Upper lobe of left lung (tissue), 6 donors: ENCODE measurements at places on chromosomes 7 and 10. TPM values are rescaled to one million over a fixed set of nuclear protein-coding genes. Genes with fewer than 3 reads are reported as not detected.

DNA sequence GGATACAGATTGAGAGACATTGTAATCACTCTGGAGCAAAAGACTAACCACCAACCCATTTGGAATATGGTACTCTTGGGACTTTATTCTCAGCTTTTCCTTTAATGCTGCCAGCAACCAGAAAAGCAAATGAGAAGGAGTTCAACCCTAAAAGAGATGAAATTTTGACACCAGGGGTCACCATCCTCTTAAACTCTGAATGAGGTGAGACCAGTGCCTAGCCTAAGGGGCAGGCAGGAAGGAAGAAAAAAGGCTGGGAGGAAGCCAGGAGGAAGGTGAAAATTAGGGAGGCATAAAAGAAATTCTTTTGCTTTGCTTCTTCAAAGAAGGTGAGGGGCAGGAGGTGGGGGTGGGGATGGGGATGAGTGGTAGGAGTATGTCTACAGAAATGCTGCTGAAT is 135.8 kb downstream of the JAZF1 start:
- DNase-seq = no peak

- no peak for DNase-seq
Measured at GRCh38 chr10:84291384-84291783, 37.0 kb upstream of the CCSER2 start.

CRYGN gene
- total RNA-seq = 0.43 TPM

- no peak for DNase-seq
Measured at GRCh38 chr7:2666588-2667250, 21.3 kb upstream of the AMZ1 start.

GRCh38 chr10:126712681-126713080 is 42.2 kb upstream of the C10orf90 start:
- DNase-seq = no peak

GRCh38 chr7:24827027-24827426 is 69.8 kb upstream of the GSDME start:
- DNase-seq = no peak

- DNase-seq = no peak
Measured at GRCh38 chr10:47042780-47043750, 131.8 kb downstream of the PTPN20 start.

GRCh38 chr10:128898133-128898915 is 568.7 kb upstream of the MGMT start:
- DNase-seq = no peak

UTF1 gene
- total RNA-seq = not detected

DNA sequence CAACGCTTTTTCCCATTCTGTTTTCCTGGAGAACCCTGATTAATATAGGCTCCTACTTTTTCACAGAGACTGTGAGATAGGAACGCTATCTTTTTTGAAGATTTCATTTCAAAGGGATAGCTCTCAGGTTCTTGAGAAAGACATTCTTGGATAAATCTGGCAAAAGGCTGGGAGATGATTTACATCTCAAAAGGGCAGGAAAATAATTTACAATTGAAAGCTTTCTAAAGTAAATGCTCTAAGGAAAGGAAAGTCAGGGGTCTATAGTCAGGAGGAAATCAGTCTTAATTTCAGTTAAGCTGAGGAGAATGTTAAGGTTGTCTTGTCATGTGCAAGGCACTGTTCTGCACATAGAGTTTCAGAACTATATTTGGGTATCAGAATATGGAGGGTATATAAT is 278.8 kb downstream of the KIF20B start:
- DNase-seq = no peak

GRCh38 chr7:76352193-76352592 is 6.6 kb downstream of the YWHAG start:
- no peak for DNase-seq

- DNase-seq = no peak
Measured at GRCh38 chr10:101940916-101941315, 97.3 kb upstream of the KCNIP2 start.

DNA sequence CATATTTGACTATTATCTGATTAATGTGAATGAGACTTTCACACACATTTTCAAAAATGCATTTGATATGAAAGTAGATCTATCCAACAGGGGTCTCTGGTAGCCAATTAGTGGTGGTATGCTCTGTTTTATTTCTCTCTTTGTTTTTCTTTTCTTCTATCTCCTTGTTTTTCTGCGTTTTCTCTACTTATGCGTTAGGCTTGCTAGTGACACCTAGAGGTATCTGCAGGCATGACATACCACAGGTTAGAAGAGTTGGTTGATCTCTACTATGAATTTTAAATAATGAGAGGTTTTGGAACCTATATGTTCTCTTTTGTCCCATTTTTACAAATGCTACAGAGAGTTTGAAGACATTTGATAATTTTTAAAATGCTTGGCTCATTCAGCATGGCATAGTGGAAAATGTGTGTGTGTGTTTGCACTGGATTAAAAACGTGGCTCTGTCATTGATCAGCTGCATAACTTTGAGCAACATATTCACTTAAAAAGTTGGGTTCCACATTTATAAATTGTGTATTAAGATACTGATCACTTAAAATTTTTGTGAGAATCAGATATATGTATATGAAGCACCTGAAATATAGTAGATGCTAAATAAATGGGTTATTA is 28.1 kb upstream of the PLXDC2 start:
- no peak for DNase-seq

DNA sequence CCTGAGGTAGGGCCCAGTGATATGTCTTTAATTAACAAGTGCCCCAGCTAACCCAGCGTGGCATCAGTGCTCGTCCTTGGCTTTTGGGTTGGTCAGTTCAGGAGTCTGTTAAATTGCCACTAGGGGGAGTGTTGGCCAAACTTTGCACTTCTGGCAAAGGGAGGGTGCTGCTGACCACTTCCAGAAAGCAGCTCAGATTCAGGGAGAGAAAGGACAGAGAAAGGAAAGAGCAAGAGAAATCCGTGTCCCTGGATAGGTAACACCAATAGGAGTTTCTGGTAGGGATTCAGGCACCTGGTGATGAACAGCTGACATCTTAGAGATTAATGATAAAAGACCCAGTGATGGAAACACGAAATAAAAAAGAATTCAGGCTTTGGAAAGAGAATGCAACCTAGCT is 243.1 kb upstream of the AOAH start:
- peak; percentile 62 for DNase-seq

DNA sequence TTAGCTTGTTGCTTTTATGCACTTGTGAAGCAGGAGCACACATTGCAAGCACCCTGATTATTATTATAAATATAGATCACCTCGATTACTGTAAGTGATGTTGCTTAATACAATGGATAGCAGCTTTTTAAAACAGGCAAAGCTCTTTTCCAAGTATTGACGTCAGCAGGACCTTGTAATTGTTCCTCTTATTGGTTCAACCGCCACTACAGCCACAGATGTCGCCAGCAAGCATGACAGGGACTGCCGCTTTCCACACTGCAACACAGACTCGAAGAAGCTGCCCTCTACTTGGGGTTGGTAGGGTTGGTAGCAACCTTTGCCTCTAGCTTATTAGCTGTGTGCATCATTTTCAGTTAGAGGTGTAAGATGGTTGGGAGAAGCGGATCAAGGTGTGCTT is 167.6 kb downstream of the ZNF365 start:
- no peak for DNase-seq

- no peak for DNase-seq
Measured at GRCh38 chr10:80900661-80901060, 363.0 kb downstream of the SH2D4B start.

DNA sequence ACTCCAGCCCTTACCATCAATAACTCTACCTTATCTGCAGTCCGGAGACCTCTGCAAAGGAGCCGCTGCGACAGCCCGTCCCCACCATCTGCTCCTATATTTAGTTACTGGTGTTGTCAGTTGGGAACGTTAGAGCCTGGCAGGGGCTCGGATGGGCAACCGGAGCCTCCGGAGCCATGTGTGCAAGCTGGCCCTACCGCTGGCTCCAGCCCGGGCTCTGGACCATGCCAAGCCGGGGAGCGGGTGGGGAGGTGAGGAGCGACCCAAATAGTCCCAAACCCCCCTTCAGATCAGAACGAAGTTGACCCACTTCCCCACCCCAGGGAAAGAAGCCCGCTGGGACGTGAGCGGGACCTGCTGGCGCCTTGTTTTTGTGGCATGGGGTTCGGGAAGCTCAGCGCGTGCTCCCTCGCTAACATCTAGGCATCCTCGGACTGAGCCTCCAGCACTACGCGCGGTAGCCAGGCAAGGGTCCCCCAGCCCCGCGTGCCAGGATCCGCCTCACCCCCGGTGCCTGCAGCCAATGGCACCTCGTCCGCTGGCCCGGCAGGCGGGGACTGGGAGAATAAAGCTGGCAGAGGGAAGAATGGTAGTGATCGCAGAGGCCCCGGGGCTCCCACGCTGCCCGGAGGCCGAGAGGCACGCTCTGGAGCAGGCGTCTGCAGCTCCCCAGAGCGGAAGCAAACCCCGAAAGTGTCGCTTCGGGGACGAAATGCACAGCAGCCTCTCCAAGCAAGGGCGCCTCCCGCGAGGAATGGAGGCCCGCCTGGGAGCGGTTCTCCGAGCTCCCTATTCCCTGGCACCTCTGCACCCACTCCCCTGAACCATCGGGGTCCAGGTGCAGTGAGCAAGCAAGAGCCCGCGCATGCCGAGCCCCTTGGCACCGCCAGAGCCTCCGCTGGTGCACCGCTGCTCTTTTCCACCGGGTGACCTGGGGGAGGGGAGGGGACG is 679 bp downstream of the LRRC20 start:
- peak; percentile 88 for DNase-seq

DNA sequence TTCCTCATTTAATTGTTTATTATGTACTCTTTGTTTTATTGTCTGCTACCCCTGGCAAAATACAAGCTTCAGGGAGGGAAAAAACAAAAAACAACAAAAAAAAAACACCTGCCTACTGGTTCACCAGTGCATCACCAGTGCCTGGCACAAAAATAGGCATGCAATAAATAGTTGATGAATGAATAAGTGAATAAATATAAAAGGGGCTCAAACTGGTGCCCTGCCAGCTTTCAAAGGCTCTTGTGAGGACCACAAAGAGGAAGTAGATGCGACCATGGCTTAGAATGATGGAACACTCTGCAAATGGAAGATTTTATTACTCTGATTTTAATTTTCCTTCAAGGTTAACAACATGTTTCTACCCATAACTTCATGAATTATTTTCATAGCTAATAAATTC is 213.0 kb upstream of the INHBA start:
- no peak for DNase-seq

- no peak for DNase-seq
Measured at GRCh38 chr7:90424720-90425119, 21.5 kb downstream of the CLDN12 start.

ZDHHC6 gene
- 57.6 TPM for total RNA-seq

DNA sequence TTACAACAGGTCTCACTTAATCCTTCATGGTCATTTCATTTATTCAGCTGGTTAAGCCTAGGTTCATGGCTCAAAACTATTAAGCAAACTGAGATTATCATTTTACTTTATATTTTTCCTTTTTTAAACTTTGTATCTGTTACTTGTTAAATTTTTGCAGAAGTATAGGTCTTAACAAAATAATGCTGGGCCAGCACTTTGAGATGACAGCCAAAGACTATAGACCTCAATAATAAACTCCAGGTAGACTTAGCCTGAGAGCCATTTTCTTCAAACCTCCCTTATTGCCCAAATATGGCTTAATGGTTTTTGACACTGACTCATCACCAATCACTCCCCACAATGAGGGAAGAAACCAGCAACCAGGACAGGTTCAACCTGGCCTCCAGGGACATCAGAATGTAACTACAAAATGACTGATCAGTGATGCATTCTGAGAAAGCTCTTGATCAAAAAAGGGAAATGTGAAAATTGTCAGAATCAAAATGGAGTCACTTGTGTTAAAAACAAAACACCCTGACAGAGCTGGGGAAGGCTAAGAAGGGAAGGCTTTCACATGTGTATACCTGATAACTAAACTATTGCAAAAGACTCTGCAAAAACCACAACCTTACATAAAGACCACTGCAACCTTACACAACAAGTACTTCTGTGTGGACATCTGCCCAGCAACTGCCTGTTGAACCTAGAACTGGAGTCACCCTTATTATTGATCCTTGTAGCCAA is 2.1 kb upstream of the CCDC126 start:
- DNase-seq = no peak

LIPA gene
- 129 TPM for total RNA-seq

DNA sequence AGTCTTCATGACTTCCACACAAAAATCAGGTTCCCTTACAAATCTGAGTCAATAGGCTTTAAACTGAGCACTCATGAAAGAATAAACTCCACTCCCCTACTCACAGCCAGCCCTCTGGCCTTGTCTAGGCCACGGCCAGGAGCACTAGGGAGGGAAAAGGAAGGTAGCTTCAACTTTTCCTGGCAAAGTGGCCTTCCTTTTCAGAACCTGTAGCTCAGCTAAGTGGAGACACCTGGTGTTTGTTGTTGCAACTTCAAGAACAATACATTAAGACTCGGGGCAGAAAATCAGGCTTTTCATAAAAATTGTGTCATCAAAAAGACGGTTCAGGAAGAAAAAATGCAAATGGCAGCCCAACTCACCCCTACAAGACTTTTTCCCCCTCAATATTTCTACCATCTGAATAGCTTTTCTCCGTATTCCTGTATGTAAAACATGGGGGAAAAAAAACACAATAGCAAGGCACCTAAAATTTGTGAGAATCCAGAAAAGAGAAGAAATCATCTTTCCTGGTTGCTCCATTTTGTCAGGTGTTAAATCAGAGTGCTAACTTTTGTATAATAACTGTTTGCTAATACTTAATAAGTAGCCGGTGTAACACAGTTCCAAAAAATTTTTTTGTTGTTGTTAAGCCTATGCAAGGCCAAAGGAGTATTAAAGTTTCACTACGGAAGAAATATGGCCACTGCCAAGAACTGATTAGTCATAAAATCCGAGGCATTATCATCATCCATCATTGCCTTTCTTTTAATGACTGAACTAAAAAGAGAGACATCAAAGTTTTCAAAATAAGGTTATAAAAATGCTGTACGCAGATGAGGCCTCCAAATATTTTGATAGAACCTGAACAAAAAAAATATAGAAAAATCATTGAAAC is 66.2 kb upstream of the ARID5B start:
- DNase-seq = no peak

DNA sequence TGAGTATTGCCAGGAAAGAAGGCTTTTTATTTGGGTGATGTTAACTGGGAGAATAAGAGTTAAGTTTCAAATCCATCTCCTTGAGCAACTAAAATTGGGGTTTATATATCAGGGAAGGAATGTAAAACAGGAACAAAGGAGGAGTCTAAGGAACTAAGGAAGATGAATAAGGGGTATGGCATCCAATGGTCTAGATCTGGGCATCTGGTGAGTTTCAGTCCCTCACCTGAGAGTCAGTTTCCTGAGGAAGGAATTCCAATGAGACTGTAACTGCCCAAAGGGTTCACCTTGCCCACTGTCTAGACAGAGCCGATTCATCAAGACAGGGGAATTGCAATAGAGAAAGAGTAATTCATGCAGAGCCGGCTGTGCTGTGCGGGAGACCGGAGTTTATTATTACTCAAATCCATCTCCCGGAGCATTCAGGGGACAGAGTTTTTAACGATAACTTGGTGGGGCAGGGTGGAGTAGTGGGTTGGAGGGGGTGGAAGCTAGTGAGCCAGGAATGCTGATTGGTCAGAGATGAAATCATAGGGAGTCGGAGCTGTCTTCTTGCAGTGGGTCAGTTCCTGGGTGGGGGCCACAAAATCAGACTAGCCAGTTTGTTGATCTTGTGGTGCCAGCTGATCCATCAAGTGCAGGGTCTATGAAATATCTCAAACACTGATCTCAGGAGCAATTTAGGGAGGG is 188.3 kb upstream of the STK17A start:
- DNase-seq = no peak

GRCh38 chr7:36300696-36301350 is 88.8 kb upstream of the ANLN start:
- DNase-seq = no peak

COL1A2 gene
- total RNA-seq = 284 TPM

GRCh38 chr10:44046605-44047004 is 338.3 kb downstream of the CXCL12 start:
- DNase-seq = no peak

- no peak for DNase-seq
Measured at GRCh38 chr10:114967071-114967470, 29.1 kb downstream of the TRUB1 start.
